ENCODE measurements at places on chromosomes 1 and 21.

GRCh38 chr21:43193651-43194302 is 25.0 kb downstream of the CRYAA start:
- peak; percentile 31 for DNase-seq

DNA sequence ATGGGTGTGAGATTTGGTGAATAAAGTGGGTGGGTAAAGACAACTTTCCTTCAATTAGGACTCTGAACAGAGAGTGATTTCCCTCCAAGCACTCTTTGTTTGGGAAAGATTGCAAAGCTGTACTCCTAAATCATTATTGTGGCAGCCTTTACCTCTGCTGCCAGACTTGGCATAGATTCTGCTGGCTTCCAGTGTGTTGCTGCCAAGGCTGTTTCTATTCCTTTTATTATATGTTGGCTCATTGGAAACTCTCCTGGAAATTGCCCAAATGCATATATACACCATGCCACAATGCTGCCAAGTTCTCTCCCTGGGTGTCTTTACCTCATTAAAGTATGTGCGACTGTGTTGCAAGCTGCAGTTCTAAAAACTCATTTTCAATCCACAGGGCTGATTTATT is 668.0 kb downstream of the MRPL39 start:
- DNase-seq = no peak

DNA sequence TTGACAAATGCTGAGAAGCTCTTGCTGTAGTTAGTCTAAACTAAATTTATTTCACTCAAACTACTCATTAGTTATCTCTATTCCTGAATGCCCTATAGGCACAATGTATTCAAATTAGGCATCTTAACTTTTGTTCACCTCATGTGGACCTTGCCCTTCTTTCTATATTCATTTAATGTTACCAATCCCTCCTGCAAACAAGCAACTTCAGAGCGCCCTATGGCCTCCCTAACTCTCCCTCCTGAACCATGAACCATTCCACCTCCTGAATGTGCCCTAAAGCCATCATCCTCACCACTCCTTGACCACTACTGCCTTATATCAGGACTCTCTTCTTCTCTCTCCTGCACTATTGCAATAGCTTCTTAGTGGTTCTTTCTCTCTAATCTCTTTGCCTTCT is 34.8 kb upstream of the SAMD13 start:
- no peak for DNase-seq

DNA sequence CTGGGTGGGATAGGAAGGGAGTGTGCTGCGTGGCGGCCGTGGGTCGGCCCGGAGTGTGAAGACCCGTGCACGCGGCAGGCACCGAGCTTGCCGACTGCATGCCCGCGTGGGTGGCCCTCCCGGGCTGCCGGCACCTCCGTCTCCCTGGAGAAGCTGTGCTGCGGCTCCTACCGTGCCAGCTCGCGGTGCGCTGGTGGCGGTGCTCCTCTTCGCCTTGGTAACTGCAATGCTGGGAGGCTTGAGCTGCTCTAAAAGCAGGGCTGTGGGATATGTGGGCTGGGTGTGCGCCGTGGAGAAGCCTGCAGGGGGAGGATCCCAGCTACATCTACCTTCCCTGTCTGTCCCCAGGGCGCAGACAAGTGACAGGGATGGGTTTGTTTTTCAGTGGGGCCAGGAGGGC is 2.4 kb downstream of the GABRD start:
- DNase-seq = no peak

GRCh38 chr21:45427331-45428271 is 22.6 kb downstream of the COL18A1 start:
- DNase-seq = no peak

DNA sequence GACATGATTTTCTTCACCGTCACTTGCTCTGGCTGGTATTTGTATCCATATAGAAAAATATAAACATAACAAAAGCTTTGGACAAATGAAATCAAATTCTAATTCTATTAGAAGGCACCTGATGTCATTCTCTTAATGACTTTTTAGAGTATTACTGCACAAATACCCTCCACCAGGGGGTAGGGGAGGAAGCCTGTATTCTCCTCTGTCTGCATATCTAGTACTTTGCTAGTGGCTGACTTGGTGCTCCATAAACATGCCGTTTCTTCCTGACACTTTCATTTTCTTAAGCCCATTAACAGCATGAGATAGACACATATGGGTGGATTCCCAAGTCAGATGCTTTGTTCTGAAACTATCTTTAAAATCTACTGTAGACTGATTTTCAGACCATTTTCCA is 20.6 kb upstream of the KCNJ15 start:
- DNase-seq = no peak

DNA sequence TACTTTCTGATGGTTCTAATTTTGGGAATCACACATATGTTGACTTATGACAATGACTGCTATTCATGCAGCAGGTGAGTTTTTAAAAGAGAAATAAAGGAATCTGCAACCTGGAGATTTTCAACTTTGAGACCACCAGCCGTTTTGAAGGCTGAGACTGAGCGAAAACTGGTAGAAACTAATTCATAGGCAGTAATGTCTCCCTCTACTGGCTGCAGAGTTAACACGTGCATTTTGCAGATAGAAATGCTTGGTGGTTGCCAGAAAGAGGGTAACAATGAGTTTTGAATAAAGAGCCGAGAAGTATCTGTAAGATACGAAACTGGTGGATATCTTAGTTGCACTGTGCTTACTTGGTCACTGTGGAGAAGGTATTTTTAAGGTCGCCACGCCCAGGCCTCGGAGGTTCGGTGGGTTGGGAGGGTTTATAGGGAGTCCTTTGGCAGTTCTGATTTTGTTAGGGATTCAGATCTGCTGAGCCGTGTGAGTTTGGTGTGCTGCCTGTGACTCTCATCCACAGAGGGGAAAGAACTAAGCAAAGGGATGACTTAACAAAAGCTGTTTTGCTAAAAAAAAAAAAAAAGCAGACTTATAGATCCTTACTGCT is 83.0 kb downstream of the RYR2 start:
- DNase-seq = no peak

DNA sequence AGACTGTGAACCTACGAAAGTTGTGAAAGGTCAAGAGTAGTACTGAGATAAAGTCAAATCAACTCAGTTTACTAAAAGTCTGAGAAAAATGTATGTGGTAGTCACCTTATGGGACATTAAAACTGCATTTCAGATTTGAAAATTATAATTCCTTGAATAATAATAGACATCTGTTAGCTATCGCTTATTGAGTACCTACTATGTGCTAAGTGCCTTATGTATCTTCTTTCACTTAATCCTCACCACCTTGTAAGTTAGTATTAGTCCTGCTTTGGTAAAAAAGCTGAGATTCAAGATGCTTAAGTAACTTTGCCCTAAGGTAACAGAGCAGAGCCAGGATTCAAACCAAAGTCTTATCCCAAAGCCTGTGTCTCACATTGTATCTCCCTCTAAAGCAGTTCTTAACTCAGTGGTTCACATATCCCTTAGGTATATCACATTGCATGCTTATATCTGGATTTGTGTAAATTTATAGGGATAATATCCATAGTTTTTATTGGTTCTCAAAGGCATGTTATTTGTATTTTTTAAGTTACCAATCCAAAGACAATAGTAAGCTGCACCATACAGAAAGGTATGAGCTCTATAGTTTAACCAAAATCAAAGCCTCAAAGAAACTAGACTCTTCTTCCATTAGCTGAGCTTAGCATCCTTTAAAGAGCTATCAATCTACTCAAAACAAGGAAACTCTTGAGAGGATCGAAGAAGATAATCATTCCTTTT is 865 bp downstream of the PIGC start:
- DNase-seq = no peak

GRCh38 chr1:65946960-65947359 is 154.3 kb downstream of the PDE4B start:
- DNase-seq = no peak

- no peak for DNase-seq
Measured at GRCh38 chr1:10639011-10639774, 157.3 kb downstream of the CASZ1 start.

All from inflammatory macrophage treated with lipopolysaccharide for 1 hour (primary cell).